ENCODE measurements at places on chromosomes 11 and 22. TPM values are rescaled to one million over a fixed set of nuclear protein-coding genes. Genes with fewer than 3 reads are reported as not detected.

The MLC1 gene
- not detected for polyA plus RNA-seq

The PKDREJ gene
- polyA plus RNA-seq: not detected

The CCDC87 gene
- polyA plus RNA-seq: 0.05 TPM

The BRD1 gene
- polyA plus RNA-seq: 16.0 TPM

The C11orf97 gene
- polyA plus RNA-seq: not detected

The TIMP3 gene
- polyA plus RNA-seq: 30.4 TPM
